ENCODE measurements at places on chromosomes 6 and 20. TPM values are rescaled to one million over a fixed set of nuclear protein-coding genes. Genes with fewer than 3 reads are reported as not detected.

DNA sequence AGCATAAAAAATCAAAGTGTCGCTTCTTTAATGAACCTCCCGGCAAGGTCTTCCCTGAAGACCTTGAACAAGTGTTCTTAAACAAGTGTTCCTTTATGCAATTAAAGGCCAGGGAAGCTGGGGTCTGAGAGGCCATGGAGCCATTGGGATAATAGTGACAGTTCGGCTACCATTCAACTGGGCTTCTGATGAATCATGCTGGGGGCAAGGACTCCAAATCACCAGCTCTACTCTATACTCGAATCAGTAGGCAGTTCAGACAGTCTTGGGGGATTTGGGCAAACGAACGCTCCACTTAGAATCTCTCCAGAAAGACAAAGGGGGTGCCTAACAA is 34.7 kb upstream of the EZR start:
- no peak for DNase-seq

- DNase-seq, result no peak
Observed at GRCh38 chr6:167091805-167092107, 31.1 kb upstream of the CCR6 start.

DNA sequence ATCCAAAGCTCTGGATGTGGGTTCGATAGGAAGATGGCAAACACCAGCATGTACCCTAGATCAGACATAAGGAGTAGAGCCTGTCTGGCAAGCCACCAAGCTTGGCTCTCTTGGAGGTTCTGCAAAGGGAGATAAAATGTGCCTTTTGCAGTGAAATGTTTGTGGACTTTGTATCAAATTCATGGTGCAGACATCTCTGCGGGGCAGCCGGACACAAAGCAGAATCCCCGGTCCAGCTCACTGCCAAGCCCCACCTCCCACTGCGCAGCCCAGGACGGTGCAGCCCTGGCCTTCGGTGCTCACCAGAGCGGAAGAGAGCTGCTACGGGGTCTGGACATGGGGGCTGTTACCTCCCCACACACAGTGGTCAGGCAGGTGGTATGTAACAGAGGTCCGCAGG is 333.6 kb upstream of the JARID2 start:
- DNase-seq, result no peak

DNA sequence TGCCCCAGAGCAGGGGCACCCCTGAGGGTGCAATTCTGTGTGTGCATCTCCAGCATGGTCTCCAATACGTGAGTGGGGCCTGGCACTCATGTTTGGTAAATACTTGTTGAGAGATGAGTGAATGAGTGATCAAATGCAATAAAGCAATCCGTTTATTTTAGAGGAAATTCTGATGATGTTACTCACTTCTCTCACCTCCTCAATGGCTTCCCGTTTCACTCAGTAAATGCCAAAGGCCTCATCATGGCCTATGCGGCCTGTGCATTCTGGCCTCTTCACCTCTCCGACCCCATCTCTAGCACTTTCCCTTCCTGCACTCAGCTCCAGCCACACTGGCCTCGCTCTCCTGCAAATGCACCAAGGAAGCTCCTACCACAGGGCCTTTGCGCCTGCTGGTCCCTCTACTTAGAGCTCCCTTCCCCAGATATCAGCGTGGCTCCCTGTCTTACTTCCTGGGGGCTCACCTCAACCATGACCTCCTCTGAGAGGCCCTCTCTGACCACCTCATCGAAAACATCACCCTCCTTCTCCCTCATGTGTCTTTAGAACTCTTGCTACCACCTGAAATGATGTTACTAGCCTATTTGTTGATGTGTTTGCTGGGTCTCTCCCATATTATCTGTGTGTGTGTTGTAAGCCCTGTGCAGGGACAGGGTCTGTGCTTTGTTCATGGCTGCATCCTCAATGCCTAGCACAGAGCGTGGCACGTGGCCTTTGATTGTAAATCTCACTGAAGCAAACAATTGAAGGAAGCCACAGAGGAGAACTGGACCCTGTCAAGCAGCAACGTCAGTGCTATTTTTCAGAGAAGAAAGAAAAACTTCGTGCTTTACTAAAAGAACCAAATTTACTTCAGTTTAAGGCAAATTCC is 42.6 kb downstream of the RAB44 start:
- no peak for DNase-seq

- no peak for DNase-seq
Observed at GRCh38 chr20:51230727-51231126, 207.8 kb upstream of the KCNG1 start.

TGM2 gene
- total RNA-seq, result 216 TPM

Data from endothelial cell (in vitro differentiated cells).